Cortex of kidney (tissue), 1 donor: ENCODE measurements at places on chromosomes 7 and 10.

DNA sequence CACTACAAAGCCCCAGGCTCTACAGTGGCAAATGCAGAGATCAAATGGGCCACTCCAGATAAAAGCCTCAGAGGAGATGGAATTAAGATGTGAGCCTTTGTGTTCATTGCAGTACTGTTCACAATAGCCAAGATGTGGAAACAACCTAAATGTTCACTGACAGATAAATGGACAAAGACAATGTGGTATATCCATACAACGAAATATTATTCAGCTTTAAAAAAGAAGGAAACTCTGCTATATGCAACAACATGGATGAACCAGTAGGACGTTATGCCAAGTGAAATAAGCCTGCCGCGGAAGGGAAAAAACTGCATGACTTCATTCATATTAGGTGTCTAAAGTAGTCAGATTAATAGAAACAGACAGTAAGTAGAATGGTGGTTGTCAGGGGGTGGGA, 170.5 kb upstream of the TBX20 start:
- DNase-seq = no peak

- no peak for DNase-seq
These were observed 170.9 kb downstream of the ZMYND11 start for GRCh38 chr10:306007-306674.

GRCh38 chr7:133019590-133019989, 62.3 kb downstream of the CHCHD3 start:
- no peak for DNase-seq

DNA sequence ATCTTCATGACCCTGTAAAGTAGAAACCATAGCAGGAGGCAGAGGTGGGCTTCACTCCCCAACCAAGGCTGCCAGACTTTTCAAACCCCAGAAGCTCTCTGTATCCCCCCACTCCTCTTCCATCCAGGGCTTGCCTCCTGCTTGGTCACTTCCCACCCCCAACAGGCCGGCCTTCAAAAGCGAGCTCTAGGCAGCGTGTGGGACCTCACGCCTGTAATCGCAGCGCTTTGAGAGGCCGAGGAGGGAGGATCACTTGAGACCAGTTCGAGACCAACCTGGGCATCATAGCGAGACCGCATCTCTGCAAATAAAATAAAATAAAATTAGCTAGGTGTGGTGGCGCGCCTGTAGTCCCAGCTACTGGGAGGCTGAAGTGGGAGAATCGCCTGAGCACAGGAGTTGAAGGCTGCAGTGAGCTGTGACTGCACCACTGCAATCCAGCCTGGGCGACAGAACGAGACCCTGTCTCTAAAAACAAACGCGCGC, 743 bp upstream of the POR start:
- no peak for DNase-seq

GRCh38 chr7:14339861-14340260, 350.4 kb upstream of the ETV1 start:
- DNase-seq = no peak

DNA sequence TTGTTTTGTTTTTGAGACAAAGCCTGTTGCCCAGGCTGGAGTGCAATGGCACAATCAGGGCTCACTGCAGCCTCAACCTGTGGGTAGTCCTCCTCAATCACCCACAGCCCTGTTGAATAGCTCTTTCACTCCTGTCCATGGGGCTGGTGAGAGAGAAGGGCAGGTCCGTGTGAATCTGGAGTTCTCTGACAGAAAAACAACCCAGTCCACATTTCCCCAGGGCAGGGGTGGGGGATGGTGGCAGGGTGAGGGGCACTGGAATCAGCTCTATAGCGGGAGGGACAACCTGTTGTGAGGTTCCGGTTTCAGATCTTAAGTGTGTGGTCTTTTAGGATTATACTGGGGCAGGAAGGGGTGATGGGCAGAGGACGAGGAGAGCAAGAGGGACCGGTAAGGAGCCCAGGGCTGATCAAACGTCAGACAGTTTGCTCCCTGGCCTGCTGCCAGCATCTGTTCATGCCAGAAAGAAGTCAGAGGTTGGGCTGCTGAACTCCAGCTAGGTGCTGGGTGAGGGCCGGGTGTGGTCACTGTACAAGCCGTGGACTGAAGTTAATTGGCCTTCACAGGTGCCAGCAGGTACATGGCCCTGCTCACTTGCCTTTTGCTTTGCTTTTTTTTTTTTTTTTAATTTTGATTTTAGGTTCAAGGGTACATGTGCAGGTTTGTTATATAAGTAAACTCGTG, 33.2 kb upstream of the MKRN1 start:
- no peak for DNase-seq

GRCh38 chr7:19972876-19973275, 199.5 kb upstream of the TMEM196 start:
- no peak for DNase-seq

DNA sequence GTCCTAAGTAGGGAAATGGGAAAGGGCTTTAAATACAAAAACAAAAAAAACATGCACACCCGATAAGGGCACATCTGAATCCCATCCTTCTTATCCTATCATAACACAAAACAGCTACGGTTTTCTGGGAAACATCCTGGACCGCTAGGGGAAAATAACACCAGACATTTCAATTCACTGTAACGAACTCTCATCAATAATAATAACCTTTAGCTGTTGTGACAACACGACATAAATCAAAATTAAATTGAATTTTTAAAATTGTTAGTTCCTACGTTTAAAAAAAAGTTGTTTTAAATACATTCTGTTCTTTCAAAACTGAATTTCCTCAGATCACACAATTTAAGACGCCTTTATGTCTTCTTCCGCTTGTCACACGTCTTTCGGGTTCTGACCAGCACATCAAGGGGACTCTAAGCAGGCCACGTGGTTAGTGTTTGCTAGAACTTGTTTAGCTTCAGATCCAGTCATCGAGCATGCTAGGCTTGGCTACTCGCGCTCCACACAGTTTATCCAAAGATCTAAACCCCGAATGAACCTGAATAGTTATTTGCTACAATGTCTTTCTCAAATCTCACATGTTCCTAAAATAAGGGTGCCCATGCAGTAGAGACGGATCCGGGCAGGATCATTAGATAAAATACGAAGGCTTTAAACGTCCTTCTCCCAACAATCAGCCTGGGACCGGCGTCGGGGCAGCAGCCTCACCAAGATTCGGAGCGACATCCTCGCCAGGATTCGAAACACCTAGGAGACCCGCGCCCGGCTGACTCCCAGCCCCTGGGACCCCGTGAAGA, 839 bp downstream of the IKZF5 start:
- DNase-seq = no peak

DNA sequence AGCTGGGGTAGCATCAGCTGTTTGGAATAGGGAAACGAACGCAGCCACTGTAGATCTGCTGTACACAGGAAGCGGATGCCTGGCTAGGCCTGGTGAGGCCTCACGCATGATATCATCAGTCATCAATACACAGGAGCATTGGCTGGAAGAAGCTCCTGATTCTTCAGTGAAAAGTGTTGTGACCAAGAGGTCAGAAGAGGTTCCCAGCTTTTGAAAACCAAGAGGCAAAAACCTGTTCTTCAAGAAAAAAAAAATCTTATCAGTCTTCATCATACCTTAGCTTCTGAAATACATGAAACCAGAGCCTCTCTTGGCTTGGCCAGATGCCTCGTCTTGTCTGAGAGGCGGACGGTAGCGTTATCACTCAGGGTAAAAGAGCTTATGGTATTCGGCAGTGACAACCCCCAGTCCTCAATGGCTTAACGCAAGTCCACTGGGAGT, 139.3 kb upstream of the TCF7L2 start:
- no peak for DNase-seq

GRCh38 chr7:139109983-139110411, 477 bp upstream of the ZC3HAV1 start:
- no peak for DNase-seq

DNA sequence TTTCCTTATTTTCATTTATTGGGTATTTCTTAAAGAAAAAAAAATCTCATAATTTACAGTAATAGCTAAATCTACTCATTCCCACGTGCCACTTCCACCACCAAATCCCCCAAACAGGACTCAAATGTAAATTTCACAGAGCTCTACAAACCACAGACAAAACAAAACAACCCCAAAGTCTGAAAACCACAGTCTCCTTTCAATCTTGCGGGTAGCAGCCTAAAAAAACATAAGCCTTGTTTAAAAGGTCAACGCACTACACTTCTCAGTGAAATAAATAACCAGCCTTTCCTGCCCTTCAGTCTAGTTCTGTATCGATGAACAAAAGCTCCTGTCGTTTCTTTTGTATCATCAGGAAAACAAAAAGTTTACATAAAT, 121.8 kb upstream of the AFAP1L2 start:
- DNase-seq = no peak

GRCh38 chr10:124494046-124494807, 32.6 kb downstream of the LHPP start:
- no peak for DNase-seq

DNA sequence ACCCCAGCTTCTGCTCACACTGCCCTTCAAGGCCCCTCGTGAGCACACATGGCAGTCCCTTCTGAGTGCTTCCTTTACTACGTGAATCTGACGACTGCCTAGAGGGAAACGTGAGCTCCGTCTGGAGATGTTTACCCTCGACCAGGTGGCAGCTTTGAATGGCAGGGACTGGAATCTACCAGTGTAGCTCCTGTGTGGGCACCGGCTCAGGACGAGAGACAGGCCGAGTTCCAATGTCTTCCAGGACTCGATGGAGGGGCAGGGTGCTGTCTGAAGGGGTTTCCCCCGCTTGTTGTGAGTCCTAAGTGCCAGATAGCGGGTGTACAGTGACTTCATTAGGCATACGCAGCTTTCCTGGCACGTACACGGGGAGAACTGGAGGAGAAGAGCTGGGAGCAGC, 229.9 kb downstream of the ADARB2 start:
- DNase-seq = no peak

GRCh38 chr7:55026867-55027490, 8.2 kb downstream of the EGFR start:
- DNase-seq = no peak

- no peak for DNase-seq
These were observed 44.9 kb downstream of the BEND7 start for GRCh38 chr10:13483951-13484350.

GRCh38 chr7:91055219-91055618, 209.0 kb upstream of the FZD1 start:
- DNase-seq = no peak

DNA sequence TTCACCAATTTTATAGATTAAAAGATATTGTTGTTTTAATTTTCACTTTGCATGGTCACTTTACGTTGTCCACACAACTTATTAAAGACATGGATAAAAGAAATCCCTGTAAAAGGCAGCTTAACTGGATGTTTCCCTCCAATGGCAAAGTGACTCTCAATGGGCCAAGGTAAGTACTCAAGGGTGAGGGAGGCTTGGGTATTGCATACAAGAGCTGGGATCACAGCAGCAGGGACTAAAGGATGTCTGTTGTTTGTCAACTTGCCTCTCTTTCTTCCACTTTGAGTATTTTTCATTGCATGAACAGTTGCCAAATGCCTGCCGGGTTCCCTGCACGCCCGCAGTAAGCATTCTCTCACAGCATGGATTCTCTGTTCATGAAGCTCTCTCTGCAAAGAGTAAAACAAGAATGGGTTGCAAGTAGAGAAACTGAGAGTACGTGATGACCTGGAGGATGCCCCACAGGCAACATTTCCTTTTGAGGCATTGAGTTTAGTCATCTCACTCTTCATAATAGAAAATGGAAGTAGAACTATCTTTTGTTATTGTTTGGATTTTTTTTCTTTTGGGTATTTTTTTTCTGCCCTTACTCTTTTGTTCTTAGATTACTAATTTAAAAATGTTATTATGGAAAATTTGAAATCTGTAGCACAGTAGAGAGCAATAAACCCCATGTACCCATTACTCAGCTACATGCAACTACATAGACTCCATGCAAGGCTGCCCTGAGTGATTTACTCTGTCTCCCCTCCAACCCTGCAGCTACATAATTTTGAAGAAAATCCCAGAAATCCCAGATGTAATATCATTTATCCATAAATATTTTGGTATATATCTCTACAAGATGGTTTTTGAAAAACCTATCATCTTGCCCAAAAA, 26.3 kb downstream of the GPR141 start:
- DNase-seq = no peak

GRCh38 chr7:127887631-127888030, 143.6 kb downstream of the LRRC4 start:
- no peak for DNase-seq
